ENCODE measurements at places on chromosomes 5 and 9.

DNA sequence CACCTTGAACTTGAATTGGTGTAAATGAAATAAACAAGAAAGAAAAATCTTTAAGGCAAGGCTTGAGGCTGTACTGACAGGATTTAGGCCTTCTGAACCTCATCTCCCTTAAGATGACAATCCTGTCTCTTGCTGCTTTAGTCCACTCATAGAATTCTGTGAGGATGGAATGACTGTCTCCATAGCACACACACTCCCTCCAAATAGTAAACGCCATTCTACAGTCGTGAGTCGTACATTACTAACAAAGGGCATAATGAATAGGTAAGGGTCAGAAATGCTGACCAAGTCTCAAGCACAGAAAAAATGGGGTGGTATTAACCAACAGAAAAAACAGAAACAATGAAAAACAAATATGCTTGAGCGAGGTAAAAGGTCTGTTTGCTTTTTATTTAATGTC, 71.8 kb upstream of the SIMC1 start:
- no peak for DNase-seq

- DNase-seq: no peak
These were observed 571.7 kb downstream of the KCTD16 start for GRCh38 chr5:144742361-144742760.

GRCh38 chr9:94853887-94854286, 127.4 kb downstream of the AOPEP start:
- DNase-seq: no peak

DNA sequence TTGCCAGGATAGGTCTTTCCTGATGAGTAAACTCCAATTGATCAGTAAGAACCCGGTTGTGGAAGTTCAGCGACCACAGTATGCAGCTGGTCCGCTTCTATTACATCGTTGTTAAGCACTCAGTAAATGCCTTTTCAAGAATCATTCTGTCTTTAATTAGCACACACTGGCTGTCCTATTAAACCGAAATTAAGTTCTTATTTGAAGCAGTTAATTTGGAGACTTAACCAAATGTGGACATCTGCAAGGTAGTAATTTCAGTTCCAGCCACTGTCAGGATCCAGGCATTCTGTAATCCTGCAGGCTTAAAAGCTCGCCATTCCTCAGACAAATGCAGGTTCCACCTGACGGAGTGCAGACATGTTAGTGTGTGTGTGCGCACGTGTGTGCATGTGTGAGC, 254.6 kb downstream of the IRX2 start:
- DNase-seq: no peak

GRCh38 chr9:117945286-117945685, 241.1 kb downstream of the TLR4 start:
- no peak for DNase-seq

DNA sequence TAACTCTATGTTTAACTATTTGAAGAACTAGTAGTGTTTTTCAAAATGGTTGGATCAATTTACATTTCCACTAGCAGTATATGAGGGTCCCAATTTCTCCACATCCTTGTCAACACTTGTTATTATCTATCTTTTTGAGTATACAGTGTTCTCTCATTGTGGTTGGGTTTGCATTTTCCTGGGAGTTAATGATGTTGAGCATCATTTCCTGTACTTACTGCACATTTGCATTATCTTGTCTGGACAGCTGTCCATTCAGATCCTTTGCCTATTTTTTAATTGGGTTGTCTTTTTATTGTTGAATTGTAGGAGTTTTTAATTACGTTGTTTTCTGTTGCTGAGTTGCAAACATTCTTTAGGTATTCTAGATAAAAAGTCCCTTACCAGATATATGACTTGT, 103.4 kb upstream of the LRRTM2 start:
- DNase-seq: no peak

DNA sequence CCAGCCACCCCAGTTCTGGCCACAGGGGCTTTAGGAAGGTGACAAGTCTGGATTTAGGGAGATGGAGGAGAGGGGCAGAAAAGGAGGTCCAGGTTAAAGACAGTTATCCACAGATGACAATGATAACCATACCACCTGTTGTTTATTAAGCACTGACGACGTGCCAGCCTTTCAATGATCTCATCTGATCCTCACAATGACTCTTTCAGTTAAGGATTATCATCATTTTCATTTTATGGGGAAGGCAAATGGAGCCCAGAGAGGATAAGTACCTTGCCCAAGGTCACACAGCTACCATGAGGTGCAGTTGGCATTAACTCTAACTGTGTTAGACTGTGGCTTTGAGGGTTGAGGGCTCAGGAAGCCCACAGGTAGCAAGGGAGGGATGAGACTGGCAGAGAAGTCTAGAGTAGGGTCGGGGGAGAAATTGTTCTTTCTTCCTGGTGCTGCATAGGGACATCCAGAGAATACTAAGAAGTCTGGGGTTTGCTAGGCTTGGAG, 21.5 kb upstream of the JADE2 start:
- no peak for DNase-seq

DNA sequence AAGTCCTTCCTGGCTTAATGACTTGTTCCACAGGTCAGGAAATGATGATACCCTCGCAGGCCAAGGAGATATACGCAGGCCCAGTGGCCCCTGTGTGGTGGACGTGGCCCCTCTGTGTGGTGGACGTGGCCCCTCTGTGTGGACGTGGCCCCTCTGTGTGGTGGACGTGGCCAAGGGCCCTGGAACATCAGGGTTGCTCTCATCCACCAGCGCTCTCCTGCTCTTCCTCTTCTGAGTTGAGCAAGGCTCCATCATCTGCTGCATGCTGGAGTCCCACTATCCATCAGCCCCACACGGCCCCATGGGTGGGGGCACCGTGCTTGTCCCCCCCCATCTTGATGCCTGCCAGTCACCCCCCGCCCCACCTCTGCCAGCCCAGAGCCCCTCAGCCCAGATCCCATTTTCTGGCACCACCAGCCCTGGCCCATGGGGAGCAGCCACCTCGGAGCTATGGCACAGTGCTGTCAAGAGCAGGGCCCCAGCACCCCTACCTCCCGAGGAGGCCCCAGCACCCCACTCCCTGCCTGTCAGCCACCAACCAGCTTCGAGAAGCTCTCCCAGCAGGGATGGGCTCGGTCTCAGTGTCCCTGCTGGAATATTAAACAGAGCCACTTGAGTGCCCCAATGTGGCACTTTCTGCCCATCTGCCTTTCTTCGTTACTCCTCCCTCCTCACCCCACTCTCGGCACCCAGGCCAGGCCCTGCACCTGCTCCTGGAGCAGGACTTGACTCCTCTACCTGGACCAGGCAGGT, 8.1 kb downstream of the LRRC14B start:
- no peak for DNase-seq

DNA sequence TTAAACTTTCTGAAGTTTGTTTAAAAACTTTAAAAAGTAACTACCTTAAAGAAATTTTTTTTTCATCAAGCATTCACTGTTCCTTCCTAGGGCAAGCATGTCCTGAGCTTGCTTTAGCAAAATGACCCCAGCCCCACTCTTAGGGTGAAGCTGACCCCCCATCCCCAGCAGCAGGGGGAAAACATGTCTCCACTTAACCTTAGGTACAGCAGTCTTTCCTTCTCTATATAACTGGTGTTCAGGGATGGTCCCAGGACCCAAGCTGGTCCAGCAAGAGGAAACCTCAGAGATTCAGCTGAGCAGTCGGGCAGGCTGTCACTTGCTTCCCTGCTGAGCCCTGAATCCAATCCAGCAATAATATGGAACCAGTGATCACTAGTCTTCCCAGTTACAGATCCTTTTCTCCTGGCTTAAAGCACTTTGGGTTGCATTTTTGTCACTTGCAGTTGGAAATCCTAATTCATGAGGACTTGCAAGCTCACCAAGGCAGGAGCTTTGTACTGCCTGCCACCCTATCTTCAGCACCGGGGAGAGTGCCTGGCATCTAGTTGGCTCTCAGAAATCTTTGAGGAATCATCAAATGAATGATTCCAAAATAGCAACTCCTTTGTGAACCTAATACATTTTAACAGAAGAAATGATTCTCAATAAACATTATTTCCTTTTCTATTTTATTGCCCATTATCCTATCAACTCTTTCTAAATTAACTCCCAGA, 91.2 kb downstream of the FSTL4 start:
- no peak for DNase-seq

DNA sequence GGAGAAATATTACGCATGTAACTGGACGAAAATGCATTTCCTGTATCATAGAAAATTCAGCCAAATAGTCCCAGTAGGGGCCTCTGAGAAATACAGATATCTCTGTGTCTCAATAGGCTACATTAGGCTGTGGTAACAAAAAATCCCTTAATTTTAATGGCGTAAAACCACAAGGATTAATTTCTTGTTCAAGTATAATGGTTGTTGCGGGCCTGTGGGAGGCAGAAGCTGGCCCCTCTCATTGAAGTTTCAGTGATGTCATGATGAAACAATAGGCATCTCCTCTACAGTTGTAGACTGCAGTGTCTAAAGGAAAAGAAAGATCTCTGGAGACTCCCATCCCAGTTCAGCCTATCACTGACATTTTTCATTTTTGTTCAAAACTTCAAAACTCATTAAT, 1625.6 kb upstream of the C9orf72 start:
- no peak for DNase-seq

DNA sequence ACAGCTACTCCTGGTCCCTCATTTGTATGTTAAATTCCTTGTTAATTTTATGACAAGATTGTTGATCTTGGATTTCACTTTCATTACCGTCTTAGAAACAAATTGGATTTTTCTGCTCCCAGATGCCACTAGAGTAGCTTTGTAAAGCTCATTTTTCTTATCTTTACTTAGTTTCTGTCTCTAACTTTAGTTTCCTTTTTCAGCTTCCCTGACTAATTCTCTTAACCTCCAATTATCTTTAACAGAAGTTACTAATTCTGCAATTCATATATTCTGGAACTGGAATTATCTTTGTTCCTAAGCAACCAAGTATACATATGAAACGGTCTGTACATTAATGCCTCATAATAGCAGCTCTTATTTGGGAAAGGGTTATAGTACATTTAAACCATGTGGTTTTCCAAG, 16.7 kb downstream of the ITGA1 start:
- DNase-seq: no peak

- peak; percentile 46 for DNase-seq
These were observed 2.3 kb downstream of the FAM221B start for GRCh38 chr9:35826071-35826701.

- no peak for DNase-seq
These were observed 57.8 kb upstream of the LARP1 start for GRCh38 chr5:154697371-154697770.

- DNase-seq: no peak
These were observed 42.2 kb downstream of the OSMR start for GRCh38 chr5:38888041-38888440.

All from DMS153 (cell line).